ENCODE measurements at places on chromosomes 11 and 22.

GRCh38 chr22:46033256-46034200 lies 56.6 kb upstream of the WNT7B start:
- no peak for DNase-seq

DNA sequence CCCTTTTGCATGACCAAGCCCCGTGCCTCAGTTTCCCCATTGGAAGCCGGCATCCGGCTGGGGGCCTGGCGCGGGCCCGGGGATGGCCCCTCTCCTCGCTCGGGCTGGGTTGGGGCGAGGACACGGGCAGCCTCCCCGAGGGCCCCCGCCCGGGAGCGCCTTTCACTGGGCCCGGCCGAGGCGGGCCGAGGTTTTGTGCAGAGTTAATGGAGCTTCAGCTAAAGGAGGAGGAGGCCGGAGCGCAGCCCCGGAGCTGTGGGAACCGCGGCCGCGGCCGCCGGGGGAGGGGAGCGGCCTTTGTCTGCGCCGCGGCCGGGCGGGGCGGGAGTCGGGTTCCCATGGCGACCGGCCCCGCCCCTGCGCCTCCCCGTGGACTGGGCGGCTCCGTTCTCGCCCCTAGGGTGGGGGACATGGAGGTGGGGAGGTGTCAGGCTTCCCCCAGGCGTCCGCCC lies 1.4 kb upstream of the MAPK11 start:
- DNase-seq, result no peak

- DNase-seq, result no peak
These were observed 67.9 kb downstream of the DKK3 start for GRCh38 chr11:11940551-11940950.

DNA sequence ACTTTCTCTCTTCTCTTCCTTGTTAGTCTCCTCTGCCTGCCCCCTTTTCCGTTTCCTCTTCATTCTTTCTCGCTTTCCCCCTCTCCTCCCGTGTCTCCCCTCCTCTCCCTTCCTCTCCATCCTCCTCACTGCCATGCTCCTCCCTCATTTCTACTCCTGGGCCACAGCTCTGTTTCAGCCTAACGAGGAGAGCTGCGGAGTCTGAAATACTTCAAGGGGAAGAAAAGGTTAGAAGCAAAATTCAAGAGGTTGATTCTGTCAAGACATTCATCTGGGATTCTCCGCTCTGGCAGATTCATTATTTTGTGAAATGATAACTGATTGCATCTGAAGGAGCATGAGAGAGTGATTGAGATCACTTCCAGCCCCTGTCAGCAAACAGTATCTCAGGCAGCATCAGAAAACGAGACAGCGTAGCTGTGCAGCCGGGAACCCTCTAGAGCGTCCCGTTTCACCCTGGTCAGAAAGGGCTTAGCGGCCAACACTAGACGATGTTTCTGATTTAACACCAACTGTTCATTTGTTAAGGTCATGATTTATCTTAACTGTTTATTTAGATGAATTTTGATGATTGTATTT lies 279.3 kb upstream of the B3GAT1 start:
- no peak for DNase-seq

GRCh38 chr11:92845390-92845789 lies 124.1 kb upstream of the MTNR1B start:
- DNase-seq, result no peak

DNA sequence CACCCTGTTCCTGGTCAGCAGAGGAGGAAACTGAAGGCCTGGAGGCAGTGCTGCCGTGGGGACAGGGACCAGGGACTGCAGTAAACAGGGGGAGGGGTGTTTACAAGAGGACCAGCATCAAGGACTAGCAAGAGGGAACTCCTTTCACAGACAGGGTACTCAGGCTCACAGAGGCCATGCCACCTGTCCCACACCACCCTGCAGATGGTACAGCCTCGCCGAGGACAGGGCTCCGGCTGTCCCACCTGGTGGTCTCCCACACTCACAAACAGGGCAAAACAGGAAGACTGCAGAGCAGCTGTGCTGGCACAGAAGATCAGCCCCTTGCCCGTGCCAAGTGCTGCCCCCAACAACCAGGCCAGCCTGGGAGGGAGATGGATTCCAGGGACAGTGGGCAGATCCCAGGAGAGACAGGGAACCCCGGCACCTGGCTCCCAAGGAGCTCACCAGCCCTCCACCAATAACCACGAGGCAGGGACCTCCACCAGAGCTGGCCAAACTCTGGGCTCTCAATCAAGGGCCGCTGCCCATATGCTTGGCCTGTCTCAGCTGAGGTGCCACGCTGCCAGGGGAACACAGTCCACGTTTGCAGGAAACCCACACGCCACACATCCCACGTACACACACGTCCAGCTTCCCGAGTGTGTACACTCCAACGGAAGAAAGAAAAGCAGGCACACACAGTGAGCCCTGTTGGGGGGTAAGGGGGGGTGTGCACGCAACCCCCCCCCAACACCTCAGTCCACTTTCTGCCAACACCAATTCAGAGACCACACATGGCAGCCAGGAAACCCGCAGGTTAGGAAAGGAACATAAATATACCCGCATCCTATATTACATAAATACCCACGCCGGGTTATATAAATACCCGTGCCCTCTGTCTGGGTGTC lies 2.1 kb downstream of the CSNK1E start:
- peak; percentile 18 for DNase-seq

GRCh38 chr11:118785362-118785761 lies 5.6 kb downstream of the DDX6 start:
- DNase-seq, result no peak

DNA sequence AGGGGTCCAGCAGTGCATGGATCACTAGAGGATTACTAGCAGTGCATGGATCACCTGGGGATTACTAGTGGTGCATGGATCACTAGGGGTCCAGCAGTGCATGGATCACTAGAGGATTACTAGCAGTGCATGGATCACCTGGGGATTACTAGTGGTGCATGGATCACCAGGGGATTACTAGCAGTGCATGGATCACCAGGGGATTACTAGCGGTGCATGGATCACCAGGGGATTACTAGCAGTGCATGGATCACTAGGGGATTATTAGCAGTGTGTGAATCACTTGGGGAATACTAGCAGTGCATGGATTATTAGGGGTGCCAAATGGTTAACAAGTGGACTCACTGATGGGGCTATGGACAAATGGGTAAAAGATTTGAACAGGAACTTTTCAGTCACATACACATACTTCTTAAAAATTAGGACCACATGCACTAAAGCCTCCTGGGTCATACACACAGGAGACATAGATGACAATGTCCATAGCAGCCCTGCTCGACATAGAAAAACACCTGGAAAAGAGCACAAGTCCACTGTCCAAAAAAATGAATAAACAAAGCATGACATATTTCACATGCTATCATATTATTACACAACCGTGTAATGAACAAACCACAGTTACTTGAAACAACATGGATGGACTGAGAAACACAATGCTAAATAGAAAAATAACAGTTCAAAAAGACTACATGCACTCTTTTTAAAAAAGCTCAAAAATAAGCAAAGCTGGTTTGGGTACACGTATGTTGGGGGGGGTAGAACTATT lies 109.8 kb downstream of the CD44 start:
- DNase-seq, result no peak

GRCh38 chr22:39490135-39490798 lies 11.8 kb upstream of the MIEF1 start:
- peak; percentile 15 for DNase-seq

Data from NCI-H446 (cell line).